ENCODE measurements at places on chromosomes 5 and 9.

GRCh38 chr5:74274326-74274725 is 366.2 kb downstream of the ENC1 start:
- no peak for DNase-seq

- no peak for DNase-seq
Observed at GRCh38 chr9:122040561-122041242, 52.4 kb downstream of the TTLL11 start.

DNA sequence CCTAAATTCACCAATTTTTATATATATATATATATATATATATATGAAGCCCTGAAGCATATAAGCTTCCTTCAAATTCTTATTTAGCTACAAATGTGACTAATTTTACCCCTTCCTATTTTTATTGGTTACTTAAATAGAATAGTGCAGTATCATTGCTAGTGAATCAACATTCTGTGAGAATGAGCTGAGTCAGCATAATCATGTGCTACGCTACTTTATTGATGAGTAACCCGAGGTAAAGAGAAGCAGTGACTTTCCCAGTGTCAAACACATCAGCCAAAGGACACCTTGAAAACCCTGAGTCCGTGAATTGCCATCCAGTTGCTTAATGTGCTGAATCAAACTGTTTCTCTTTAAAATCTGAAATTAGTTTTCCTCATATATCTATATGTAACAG is 546.2 kb downstream of the DMRTA1 start:
- DNase-seq: no peak

- DNase-seq: no peak
Observed at GRCh38 chr5:169223595-169223953, 77.4 kb downstream of the SLIT3 start.

DNA sequence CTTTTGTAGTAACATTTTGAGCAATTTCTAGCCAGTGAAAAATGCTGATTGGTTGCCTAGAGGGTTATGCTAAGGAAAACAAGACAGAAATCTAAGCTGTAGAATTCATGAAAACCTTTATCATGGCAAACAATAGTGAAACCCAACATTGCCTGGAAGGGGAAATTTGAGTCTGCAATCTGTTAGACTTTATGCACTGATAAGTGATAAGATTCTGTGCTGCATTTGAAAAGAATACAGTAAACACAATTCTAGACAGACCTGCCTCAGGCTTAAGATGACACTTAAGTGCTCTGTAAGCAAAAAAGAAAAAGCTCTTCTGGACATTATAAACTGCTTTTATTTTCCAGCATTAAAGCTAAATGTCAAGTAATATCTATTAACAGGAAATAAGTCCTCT is 519.3 kb downstream of the ISL1 start:
- DNase-seq: no peak

- DNase-seq: no peak
Observed at GRCh38 chr5:60811105-60811504, 33.0 kb downstream of the ELOVL7 start.

GRCh38 chr5:154197801-154198491 is 7.4 kb downstream of the GALNT10 start:
- DNase-seq: no peak

GRCh38 chr9:33166231-33167083 is 679 bp downstream of the B4GALT1 start:
- no peak for DNase-seq

DNA sequence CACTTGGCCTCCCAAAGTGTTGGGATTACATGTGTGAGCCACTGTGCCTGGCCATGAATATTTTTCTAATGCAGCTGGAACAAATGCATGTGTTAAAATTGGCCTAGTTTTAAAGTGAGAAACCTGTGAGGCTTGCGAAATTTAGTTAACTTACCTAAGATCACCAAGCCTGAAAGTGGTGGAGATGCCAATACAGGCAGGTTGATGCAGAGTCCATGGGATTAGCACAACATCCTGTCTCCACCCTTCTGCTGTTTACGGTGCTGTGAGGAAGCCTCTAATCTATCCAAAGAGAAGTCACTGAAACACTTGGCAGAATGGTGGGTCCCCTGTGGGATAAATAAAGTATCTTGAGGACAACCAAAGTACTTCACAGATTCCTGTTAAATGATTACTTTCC is 98.2 kb downstream of the PCSK5 start:
- DNase-seq: no peak

DNA sequence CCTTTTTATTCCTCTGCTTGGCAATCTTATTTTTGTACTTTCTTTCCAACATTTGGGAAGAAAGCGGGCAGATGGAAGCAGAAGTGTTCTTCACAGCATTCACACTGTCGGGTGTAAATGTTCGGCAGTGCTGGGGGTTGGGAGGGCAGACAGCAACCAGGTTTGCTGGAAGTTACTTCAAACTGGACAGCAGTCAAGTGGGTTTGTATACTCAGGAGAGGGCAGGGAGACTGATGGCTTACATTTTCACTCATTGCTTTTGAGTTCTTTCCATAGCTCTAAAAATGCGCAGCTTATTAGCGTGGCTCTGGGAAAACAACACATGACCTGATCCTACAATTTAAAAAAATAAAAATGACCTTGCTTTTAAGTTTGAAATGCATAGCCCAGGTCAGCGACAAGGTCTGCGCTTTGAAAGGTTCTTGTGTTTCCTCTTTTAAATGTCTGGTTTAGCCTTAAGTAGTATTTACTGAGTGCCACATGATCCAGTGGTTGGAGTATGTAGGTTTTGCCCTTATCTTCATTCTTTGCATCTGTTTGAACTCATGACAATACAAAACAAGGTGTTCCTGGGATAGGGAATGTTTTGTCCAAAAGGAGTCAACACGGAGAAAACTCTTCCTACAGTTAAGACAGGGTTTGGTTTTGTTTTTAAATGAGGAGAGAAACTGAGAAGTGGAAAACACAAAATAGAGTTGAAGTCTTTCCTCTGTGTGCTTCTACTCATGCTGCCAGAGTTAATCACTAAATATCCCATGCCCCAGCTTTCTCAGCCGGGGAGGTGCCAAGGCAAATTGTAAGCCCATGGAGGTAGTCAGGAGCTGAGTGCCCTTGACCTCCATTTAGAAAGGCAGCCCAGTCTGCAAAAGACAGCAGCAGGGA is 132.7 kb upstream of the DMRT1 start:
- DNase-seq: no peak

All from BJ (cell line).